Activated B cell treated with CpG ODN at 0.5 μM for 24 hours (primary cell): ENCODE measurements at places on chromosomes 1 and 21.
A peak's percentile ranks its signal among the peaks of the same experiment; 100 is the strongest.

DNA sequence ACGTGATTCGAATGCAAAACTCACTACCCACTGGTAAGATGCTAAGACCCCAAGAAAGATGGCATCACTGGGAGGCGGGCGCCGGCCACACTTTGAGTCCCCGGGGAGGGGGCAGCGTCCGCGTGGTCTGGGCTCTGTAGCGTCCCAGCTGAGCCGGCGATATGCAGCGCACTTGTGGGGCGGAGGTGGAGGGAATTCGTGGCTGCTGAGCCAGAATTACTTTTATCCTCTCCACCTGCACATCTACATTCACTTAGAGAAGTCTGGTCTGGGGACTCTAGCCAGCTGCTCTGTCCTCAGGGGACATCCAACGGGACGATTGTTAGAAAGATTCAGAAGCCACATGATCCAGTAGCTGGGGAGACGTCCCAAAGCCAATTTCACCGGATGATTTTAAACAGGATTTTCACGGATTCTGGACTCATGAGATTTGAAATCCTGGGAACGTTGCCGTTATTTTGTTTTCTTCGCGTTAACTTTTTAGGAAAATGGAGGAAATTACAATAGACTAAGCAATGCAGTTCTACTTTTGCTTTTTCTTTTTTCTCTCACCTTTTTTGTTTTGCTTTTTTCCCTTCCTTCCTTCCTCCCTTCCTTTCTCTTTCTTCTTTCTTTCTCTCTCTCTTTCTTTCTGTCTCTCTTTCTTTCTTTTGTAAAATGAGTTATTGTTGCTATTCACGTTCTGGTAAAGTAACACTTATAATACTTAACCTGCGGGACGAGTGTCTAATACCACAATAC, 1.3 kb downstream of the JAM2 start:
- peak; percentile 20 for DNase-seq

GRCh38 chr1:162361349-162361748, 15.3 kb downstream of the SPATA46 start:
- no peak for DNase-seq

DNA sequence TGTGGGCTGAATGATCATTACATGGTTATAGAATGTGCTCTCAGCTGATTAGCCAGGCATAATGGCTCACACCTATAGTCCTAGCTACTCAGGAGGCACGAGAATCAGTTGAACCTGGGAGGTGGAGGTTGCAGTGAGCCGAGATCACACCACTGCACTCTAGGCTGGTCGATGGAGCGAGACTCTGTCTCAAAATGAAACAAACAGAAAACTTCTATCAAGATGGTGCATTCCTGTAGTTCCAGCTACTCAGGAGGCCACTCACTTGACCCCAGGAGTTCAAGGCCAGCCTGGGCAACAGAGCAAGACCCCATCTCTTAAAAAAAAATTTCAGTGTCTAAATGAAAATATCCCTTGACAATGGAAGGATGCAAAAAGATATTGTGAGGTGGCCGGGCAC, 10.9 kb downstream of the TIMM17A start:
- no peak for DNase-seq

- no peak for DNase-seq
Measured at GRCh38 chr1:203126151-203126865, 1.2 kb upstream of the ADORA1 start.

DNA sequence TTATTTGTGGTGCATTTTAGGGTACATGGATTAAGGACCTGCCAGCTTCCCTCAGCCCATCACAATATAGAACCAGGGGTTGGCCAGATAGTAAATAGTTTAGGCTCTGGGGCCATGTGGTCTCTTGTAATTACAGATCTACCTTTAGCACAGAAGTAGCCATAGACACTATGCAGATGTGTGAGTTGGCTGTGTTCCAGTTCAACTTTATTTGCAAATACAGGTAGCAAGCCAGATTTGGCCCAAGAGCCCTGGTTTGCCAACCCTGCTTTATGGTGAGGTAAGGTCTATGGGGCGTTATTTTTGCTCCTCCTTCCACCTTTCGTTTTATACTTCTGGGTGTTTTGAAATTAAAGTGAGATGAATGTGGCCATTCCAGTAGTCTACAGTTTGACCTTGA, 48.7 kb downstream of the MRPS6 start:
- DNase-seq = no peak

- DNase-seq = no peak
Measured at GRCh38 chr1:51679435-51679834, 62.5 kb downstream of the OSBPL9 start.

- DNase-seq = no peak
Measured at GRCh38 chr1:41812051-41812450, 106.7 kb downstream of the HIVEP3 start.

DNA sequence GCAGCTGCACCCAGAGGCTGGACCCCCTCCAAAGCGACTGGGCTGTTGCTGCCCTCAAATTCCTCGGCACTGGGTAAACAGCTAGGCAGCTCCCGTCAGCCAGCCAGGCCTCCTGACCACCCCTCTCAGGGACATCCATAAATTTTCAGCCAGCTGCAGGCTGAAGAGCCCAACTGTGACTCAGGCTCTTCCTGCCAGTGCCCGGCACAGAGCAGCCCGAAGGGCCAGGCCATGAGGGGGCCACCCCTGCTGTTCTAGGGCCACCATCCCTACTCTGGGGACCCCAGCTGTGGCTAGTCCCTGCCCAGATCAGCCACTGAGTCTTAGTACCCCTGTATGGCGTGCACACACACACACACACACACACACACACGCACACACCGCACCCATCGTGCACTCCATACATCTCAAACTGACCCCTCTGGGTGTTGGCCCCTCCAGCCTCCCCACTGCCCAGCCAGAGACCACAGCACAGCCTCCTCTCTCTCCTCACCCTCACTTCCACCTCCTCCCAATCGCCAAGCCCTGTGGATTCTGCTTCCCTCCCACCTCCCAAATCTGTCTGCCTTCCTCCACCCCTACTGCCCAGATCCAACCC, 6.2 kb upstream of the LAPTM5 start:
- DNase-seq = no peak

DNA sequence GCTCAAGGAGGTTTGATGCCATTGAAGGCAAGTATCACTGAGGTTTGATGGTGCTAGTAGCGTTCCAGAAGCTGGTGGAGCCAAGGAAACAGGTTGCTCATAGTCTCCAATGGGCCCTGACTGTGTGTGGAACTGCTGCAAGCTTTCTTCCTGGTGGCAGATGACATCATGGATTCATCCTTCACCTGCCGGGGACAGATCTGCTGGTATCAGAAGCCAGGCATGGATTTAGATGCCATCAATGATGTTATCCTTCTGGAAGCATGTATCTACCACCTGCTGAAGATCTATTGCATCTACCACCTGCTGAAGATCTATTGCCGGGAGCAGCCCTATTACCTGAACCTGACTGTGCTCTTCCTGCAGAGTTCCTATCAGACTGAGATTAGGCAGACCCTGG, 734.4 kb downstream of the PLA2G4A start:
- DNase-seq = no peak

DNA sequence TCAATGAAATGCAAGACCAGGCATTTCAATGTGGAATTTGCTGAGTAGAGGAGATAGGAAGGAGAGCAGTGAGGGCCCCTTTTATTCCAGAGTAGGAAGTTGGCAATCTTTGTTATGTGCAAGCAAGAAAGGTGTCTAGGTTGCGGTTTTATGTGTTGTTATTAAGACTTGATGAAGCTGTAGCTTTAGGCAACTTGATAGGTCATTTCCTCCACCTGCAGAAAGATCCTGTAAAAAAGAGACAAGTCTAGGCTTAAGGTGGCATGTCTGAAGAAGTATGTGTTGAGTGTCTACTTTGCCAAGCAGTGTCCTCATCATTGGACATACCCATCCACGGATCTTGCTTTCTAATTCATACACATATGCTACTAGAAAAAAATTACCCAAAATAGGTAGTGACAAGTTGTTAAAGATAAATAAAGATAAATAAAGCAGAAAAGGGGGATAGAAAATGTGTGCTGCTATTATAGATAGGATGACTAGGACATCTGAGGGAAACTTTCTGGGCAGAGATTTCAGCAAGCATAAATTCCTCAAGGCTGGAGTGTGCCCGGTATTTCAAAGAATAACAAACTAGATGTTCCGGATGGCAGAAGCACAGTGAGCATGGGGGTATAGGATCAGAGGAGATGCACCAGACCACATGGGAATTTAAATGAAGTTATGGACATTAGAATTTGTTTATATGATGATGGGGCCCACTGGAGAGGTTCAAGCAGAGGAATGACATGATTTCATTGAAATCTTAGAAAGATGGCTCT, 335.0 kb downstream of the TGFB2 start:
- no peak for DNase-seq

GRCh38 chr1:79657951-79658658, 651.6 kb upstream of the ADGRL4 start:
- no peak for DNase-seq

GRCh38 chr1:201724766-201725118, 104.2 kb upstream of the IPO9 start:
- no peak for DNase-seq

DNA sequence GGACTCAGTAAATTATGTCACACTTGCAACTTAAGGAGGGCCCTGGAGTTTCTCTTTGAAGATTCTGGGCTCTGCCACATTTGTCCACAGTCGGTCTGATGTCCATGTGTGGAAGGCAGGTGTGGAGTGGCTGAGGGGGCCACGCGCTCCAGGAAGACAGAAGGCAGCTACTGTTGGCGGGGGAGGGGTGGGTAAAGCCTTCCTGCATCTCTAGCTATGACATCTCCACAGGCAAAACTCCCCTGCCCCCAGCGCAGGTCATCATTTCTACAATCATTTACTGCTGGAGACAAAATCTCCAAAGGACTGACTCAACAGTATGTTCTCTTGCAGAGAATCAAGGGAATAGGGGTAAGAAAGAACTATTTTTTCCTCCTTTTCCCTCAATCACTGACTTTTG, 11.4 kb upstream of the TSPEAR start:
- DNase-seq = no peak

- DNase-seq = no peak
Measured at GRCh38 chr1:28436211-28436769, 66.8 kb downstream of the PHACTR4 start.

- no peak for DNase-seq
Measured at GRCh38 chr1:54047384-54048305, 5.4 kb downstream of the TMEM59 start.

GRCh38 chr1:241998412-241998921, 431 bp downstream of the MAP1LC3C start:
- DNase-seq = peak; percentile 52

GRCh38 chr1:186880982-186881381, 52.2 kb downstream of the PLA2G4A start:
- no peak for DNase-seq

DNA sequence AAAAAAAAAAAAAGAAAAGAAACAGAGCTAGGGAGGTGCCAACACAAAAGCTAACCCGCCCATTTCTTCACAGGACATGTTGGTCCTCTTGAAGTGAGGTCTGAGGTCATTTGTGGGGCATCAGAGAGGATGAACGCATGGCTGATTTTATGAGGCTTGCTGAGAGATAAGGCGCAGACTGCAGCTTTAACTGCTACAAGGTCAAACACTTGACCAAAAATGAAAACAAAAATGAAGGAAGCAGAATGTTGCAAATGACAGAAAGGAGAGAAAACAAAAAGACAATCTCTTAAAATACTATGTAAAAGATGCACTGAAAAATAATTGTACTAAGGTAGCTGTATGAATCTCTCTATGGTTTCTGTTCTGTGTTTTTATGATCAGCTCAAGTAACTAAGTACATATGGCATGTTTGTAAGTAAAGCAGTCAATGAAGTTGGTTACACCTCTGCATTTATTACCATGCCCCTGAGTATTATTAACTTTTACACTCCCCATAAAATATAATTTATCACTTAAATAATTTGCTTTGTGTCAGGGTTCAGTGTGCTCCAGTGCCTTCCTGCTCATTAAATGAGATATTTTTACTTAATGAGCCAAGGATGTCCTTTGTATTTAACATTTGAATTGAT, 249.1 kb upstream of the NR5A2 start:
- DNase-seq = no peak

GRCh38 chr1:231581859-231582258, 44.7 kb upstream of the DISC1 start:
- no peak for DNase-seq

DNA sequence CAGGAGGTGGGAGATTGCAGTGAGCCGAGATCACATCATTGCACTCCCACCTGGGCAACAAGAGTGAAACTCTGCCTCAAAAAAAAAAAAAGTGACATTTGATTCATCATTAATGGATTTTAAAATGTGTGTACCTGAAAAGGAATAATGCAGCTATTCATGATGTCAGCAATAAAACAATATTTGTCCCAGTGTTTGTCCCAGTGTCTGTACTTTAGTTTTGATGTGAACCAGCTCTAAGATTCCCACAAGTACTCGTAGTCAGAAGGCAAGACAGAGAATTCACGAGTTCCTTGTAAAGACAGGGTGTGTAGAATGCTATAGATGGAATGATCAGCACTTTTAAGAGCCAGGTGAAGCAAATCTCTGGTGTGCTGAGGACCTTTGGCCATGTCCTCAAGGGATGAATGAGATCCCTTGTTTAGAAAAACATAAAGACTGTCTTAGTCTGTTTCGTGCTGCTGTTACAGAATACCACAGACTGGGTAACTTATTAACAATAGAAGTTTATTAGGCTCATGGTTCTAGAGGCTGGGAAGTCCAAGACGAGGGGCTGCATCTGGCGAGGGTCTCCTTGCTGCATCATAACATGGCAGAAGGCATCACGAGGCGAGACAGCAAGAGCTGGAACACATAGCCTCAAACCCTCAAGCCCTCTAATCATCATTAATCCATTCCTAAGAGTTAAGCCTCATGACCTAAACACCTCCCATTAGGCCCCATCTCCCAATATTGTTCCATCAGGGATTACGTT, 12.0 kb upstream of the TMPRSS2 start:
- no peak for DNase-seq

GRCh38 chr1:54609301-54609921, 13.9 kb downstream of the FAM151A start:
- no peak for DNase-seq

DNA sequence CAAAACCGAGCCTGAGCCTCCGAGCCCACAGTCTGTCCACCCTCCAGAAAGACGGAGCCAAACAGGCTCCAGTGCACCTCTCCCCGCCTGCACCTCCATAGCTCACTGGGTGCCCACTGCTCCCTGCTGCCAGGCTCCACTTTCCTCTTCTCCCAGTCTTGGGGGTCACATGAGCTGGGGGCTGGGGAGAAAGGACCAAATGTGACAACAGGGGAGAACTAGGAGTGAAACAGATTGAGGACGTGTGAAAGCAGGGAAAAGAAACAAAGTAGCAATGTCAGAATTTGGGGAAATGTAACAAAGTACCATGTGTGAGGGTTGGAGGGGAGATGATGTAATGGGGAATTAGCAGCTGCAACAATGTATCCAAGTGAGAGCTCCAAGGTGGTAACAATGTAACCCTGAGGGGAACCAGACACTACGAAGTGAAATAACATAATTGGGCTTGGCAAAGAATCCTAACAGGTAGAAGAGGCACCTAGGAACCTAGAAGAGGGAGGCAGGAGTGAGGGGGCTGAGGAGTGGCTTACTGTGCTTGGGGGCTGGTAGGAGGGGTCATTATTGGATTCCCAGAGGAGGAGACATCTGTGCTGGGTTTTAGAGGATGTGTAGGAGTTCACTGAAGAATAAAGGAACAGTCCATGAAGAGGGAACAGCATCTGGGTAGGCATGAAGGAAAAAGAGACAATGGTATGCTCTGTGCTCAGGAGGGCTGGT, 12.5 kb downstream of the SDC3 start:
- DNase-seq = no peak

- no peak for DNase-seq
Measured at GRCh38 chr1:53431805-53432565, 27.2 kb upstream of the DMRTB1 start.
